ENCODE measurements at places on chromosomes 2 and 18.
A peak's percentile ranks its signal among the peaks of the same experiment; 100 is the strongest.

DNA sequence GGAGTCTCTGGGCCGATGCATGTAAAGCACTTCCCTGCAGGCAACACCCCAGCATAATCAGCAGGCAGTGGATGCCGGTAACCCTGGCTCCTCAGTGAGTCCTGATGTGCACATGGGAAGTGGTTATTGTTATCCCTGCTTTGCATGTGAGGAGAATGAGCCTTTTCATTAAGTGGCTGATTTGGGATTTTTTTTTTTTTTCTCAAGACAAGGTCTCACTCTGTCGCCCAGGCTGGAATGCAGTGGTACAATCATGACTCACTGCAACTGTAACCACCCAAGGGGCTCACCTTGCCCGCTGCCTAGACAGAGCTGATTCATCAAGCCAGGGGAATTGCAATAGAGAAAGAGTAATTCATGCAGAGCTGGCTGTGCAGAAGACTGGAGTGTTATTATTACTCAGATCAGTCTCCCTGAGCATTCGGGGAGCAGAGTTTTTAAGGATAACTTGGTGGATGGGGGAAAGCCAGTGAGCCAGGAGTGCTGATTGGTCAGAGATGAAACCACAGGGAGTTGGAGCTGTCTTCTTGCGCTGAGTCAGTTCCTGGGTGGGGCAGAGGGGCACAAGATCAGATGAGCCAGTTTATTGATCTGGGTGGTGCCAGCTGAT is 95.4 kb downstream of the SOCS6 start:
- no peak for DNase-seq

- DNase-seq, result no peak
These were observed 7.1 kb upstream of the ZFP36L2 start for GRCh38 chr2:43233218-43234212.

DNA sequence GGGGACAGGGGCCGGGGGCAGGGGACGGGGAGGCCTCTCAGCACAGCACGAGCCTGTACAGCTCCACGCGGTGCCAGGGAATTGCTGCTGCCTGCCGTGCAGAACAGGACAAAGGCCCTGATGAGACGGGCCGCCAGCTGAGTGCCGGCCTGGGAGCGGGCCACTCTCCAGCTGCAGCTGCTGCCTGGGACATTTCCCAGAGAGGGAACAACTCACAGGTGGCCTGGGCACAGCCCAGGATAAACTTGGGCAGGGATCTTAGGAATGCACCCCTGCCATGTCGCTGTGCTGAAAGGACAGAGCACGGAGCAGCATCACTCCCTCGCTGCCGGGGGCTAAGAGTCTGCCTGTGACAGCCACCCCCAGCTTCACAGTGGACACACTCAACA is 38.8 kb downstream of the CENPO start:
- peak; percentile 27 for DNase-seq

DNA sequence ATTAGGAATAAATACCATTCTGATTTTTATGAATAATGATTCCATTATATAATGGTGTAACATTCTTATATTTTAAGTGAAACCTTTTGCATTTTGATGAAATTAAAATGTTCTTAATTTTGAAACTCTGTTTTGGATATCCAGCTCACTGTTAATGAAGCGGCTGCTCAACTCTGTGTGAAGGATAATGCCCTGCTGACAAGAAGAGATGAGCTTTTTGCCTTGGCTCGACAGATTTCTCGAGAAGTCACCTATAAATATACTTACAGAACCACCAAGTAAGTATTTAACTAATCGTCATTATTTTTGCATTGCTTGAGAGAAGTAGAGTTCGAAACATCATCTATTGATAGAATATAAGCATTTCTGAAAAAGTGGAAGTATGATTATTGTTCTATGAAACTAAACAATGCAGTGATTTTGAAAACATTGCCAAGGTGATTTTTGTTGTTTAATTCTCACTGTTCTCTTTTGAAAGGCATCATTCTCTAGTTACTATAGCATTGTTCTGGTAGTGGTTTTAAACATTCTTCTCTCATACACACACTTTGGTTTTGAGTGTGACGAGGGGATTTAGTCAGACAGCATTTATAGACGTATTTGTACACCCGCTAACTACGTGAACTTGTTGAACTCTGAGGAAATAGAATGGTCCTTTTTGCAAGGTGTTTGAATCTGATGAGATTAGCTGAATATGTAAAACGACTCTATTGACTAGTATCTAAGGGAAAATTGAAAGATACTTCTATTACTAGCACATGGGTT is 21.5 kb downstream of the NAB1 start:
- DNase-seq, result no peak

- DNase-seq, result no peak
These were observed 10.8 kb upstream of the SNED1 start for GRCh38 chr2:240987588-240987987.

DNA sequence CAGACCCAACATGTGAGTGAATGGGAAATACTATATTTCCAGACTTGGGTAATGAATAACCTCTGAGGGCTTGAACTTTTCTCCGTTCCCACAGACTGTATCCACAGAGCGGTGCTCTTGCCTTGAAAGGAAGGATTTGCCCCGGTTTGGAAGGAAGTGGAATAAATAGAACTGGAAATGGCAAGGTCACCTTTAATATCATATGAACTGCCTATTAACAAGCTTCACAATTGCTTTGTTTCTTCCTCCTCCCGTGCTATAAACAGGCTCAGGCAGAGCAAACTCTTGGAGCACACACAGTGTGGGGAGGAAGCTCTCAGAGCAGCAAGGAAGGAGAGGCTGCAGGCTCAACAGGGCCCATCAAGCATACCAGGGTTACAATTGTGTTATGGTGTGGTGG is 28.5 kb upstream of the DARS1 start:
- no peak for DNase-seq

- DNase-seq, result no peak
These were observed 7.0 kb downstream of the RNPEPL1 start for GRCh38 chr2:240575101-240575965.

GRCh38 chr2:109356324-109357035 is 227.5 kb downstream of the SH3RF3 start:
- no peak for DNase-seq

DNA sequence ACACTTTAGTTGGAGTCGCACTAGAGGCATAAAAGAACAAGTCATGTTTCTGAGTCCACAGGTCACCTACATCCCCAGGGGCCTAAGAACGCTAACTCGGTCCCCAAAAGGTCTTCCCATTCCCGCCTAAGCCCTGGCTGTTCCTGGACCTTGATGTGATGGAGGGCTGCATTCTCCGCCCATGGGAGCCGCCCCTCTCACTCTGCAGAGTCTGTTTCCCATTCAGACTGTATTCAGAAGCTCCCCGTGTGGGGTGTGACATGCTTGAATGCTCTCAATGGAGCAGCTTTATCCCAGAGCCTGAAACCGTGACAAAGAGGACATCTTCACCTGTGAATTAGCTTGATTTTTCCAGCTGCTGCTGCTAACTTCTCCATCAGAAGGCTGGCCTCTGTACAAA is 319.0 kb upstream of the KLHL29 start:
- DNase-seq, result no peak

- no peak for DNase-seq
These were observed 262.8 kb downstream of the KCNE4 start for GRCh38 chr2:223314811-223315210.

GRCh38 chr2:144165599-144166250 is 354.2 kb downstream of the ZEB2 start:
- no peak for DNase-seq

- no peak for DNase-seq
These were observed 28.0 kb downstream of the SULT1C2 start for GRCh38 chr2:108316461-108317258.

GRCh38 chr2:28321426-28321825 is 71.2 kb upstream of the FOSL2 start:
- DNase-seq, result no peak

GRCh38 chr2:204074456-204074855 is 137.9 kb downstream of the ICOS start:
- peak; percentile 70 for DNase-seq

- DNase-seq, result no peak
These were observed 47.1 kb downstream of the SLC4A1AP start for GRCh38 chr2:27710640-27711430.

GRCh38 chr2:177689623-177690022 is 297.1 kb downstream of the AGPS start:
- DNase-seq, result no peak

DNA sequence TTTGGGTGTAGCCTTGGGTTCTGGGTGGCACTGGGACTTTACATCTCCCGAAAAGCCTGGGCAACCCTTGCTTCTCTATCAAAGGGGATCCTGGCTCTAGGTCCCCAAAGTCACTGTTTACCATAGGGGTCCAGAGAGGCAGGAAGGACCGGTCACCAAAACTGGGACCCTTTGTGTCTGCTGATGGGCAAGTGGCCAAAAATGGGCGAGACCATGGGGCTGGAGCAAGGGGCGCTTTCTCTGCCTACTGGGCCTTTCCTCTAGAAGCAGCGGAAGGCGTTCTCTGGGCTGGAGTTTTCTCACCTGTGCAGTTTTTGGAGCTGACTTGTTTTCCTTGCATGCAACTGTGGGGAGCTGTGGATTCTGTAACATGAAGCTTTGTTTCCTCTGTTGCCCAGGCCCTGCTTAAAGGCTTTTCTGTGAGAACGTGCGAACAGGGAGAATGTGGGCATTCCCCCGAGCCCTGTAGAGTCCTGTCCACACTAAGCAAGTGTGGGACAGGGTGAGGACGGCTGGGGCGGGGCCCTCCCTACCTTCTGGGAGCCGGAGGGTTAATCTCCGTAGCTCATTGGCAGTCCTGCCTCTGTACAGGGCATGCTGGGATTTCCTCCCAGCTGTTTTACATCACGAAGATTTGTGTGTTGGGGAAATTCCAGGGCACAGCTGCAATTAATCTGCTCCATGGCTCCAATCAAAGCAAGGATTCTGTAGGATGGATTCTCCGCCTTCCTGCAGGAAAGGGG is 50.2 kb downstream of the TGOLN2 start:
- DNase-seq, result peak; percentile 93

DNA sequence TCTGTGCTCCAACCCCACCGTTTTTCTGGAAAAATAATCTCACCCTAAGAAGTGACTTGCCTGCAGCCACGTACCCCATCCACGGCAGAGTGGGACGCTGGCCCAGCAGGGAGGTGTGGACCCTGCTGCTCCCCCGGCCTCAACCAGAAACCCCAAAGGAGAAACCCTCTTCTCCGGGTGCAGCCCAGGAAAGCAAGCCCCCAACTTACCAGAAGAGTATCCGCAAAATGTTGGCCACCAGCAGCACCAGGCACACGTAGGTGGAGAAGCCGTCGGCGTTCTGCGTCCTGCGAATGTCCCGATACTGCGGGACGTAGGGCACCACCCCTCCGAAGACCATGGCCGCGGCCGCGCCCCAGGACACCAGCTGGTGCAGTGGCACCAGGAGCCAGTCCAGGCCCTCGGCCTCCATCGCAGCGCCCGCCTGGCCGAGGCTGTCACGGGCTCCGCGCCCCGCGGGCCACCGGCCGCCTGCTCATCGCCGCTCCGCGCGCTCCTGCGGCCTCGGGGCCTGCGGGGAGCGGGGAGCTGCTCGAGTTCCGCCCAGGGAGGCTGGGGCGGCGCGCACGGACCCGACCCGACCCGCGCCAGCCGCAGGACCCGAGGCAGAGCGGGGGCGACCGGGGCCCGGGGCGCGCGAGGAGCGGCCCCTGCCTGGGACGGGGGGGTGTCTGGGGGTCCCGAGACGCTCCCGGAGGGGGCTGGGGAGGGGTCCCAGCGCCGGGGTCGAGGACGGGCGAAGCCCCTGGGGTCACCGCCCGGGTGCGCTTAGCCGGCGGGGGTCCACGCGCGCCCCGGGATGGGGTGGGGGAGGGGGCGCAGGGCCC is 725 bp downstream of the SLC66A2 start:
- DNase-seq, result no peak

GRCh38 chr18:4640349-4641012 is 185.4 kb upstream of the DLGAP1 start:
- DNase-seq, result no peak

- DNase-seq, result no peak
These were observed 81.7 kb downstream of the EPC2 start for GRCh38 chr2:148726228-148726627.

DNA sequence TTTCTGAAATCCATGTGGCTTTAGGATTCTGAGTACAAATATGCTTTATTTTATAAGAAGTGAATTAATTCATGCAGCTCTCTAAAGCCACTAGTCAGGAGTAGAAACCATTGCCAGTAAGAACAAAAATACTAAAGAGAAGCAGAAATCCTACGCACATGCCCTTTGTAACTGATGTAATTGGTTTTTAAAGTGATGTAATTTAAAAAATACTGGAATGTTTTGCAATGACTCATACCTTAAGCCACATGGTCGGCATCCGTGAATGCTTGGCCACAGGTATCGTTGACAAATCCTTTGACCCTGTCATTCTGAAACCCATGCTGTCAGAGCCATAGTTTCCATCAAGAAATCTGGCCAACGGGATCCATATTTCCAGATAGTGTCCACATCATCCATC is 213.3 kb downstream of the ACKR3 start:
- no peak for DNase-seq

GRCh38 chr2:129726216-129726615 is 253.2 kb upstream of the RAB6C start:
- DNase-seq, result no peak

DNA sequence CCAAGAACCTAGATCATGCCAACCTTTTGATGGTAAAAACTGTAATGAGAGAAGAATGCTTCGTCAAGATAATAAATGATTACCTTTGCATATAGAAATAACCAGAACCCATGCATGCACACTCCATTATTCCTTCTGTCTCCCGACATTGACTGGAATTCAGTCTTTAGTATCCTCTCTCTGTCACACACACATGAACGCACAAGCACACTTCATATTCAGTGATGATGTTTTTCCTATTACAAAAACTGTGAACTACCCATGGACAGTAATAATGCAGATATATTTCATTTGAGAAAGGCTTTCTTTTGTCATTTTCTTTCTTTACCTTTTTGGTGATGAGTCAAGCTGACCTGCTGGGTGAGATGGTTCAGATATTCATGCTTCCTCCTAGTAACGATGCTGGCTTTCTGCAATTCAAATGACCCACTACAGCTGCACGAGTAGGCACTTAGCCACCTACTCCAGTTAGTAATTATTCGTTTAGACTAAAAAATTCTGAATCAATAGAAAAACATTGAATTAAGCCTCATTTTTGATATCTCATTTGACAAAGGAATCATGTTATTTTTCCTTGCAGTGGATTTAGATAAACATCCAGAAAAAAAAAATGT is 382.2 kb downstream of the TGIF1 start:
- no peak for DNase-seq

DNA sequence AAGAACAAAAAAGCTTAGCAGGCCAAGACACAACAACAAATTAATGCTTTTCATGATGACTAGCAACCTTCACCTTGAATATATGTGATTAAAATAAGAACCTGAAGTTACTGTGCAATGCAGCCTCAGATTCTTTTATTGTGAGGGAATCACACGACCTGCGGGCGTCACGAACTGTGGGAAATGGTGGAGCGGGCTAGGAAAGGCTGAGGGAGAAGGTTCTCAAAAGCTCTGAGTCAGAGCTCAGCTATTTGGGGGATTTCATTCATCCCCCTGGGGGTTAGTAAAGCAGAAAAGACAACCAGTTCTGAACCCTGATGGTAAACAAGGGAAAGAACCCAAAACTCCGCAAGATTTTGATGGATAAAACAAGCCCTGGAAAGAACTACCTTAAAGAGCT is 89.3 kb upstream of the NCKAP5 start:
- no peak for DNase-seq
